HAP-1 (cell line): ENCODE measurements at places on chromosomes 16 and 17.

- no peak for DNase-seq
These were observed 189.4 kb downstream of the RAB11FIP4 start for GRCh38 chr17:31580706-31581490.

GRCh38 chr16:82201926-82202325 is 31.9 kb upstream of the MPHOSPH6 start:
- DNase-seq = no peak

GRCh38 chr16:71431176-71431575 is 10.7 kb downstream of the TLE7 start:
- no peak for DNase-seq

GRCh38 chr16:73152386-73153125 is 104.6 kb upstream of the ZFHX3 start:
- DNase-seq = peak; percentile 59

DNA sequence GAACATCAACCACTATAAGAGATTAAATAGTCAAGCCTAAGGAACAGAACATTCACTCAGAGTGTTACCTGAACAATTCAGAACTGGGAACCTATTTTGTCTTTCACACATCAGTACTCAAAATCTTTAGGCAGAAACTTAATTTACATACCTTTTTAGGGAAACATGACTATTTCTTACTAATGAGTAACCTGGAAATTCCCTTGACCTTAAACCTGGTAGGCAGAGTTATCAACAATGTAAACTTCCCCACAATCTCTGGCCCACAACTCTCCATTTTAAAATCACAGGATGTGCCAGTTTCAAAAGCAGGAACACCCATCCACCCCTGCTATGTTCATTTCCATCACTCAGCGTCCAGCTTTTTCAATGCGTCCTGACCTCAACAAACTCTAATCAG is 132.9 kb upstream of the ANKFN1 start:
- no peak for DNase-seq

DNA sequence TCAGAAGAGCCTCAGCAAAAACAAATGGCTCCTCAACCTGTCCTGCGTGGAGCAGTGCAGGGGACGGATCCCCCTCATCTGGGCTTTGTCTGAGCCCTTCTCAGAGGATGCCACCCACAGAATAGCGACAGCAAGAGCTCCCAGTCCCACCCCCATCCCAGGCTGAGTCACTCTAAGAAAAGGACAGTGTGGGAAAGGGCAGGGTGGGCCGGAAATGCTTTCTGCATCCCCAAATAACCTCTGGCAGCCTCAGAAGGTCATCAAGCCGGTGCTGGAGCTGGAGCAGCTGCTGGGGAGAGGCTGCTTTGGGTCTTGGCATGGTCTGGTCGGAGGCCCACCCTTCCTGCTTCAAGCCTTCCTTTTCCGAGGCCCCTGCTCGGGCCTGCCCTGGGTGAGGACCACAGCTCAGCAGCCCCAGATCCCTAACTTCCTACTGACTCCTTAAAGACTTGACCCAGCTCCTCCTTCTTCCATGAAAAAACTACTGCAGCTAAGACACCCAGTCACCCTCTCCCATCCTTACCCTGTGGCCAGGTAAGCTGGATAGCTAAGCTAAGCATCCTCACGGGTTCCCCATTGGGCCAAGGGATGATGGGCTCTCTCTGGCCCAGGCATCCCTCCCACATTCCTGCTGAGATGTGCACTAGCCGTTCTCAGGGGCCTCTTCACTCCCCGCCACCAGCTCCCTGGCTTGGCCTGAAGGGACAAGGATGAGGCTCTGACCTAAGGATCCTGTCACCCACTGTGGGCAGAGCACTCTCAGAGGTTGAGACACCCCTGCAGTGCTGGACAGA is 8.7 kb downstream of the SLC12A4 start:
- DNase-seq = no peak

GRCh38 chr17:69696650-69697049 is 282.2 kb downstream of the MAP2K6 start:
- DNase-seq = no peak

DNA sequence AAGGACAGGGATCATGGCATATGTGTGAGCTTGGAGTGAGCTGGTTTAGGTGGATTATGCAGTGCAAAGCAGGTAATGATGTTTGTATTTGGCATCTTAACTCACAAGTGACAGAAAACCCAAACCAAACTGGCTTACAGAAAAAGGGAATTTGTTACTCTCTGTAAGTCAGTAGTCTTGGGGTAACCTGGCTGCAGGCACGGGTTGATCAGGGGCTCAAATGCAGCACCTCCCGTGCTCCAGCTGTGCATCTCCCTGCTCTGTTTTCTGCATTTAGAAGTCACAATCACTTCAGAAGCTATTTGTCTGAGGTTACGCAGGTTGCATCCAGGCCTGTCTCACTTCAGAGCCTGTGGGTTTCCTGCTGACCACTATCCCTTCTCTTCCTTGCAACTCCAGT is 354.3 kb downstream of the CPPED1 start:
- DNase-seq = no peak

DNA sequence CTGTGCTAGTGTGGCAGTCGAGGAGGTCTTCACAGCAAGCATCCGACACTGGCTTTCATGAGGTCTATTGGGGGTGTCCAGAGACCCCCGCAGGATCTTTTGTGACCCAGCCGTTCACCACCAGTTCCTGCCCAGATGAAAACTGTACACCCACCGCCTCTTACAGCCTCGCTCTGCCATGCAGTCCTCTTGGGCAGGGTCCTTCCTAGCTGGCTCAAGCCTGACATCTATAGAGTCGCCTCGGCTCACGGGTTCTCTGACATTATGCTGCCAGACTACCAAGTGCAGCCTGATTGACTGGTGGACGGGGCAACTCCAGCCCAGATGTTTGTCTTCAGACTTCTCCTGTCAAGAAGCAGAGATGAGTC is 14.6 kb upstream of the CLEC10A start:
- DNase-seq = no peak

DNA sequence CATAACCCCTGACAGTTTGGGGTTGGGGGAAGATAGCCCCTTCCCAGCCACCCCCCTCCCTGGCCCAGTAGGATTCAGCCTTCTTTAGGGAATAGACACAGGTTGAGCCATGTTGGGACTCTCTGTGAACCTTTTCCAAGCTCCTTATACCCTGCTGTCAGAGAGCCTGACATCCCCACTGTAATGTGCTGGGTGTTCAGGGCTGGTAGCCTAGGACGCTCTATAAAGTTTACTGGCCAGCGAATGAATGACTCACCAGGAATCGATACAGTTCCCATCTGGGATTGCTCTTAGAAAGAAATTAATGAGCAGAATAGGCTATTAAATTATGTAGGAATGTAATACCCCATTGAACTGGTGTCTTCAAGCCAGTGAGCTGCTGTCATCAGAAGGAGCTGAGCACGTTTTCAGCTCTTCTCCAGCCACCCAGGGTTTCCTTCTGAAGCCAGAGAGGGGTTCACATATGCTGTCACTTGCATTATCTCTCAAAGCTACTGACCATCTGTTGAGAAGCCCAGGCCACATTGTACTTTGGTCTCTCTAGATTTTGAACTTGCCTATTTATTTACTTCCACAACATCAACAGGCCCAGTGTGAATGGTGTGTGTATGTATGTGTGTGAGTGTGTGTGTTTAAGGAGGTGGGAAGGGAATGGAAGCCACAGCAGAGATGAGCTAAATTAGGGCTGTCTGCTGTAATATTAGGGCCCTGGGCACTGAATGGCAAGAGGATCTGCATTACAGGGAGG is 64.9 kb downstream of the SPACA3 start:
- no peak for DNase-seq

- no peak for DNase-seq
These were observed 22.6 kb downstream of the IST1 start for GRCh38 chr16:71917900-71918299.

DNA sequence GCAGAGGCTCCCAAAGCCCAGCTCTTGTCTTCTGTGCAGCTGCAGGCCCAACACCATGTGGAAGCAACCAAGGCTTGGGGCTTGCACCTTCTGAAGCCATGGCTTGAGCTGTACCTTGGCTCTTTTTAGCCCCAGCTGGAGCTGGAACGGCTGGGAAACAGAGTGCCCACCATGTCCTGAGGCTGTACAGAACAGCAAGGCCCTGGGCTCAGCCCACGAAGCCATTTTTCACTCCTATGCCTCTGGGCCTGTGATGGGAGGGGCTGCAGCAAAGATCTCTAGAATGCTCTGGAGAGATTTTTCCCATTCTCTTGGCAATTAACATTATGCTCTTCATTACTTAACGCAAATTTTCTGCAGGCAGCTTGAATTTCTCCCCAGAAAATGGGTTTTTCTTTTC is 68.1 kb downstream of the CDRT15 start:
- DNase-seq = no peak

DNA sequence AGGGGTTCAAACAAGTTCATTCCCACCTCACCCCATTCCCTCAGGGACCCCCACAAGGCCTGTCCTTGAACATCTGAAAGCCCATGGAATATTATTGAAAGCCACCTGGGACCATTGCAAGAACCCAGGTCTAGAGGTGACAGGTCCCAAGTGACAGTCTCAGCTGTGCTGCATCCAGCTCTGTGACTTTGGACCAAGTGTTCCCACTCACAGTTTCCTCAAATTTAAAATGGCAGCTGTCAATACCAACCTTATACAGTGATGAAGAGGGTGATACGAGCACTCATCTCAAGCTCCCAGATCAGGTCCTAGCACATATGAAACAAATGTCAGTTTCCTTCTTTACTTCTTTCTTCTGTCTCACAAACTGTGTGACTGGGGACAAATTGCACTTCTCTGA is 9.1 kb downstream of the ERAL1 start:
- no peak for DNase-seq

DNA sequence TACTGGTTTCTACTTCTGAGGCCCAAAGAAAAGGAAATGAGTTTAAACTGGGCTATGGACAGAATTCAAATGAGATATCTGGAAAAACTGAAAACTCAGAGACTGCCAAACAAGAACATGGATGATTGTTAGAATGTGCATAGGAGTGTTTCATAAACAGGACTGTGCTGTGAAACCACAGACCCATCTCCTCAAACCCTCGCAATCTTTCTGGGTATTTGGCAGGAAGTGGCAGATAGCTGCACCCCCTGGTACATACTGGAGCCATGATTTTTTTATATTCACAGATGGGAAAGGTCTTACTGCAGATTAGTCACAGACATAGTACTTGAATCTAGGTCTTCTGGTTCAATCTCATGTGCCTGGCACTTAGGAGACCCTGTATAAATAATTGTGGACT is 145.0 kb downstream of the CCDC182 start:
- no peak for DNase-seq

GRCh38 chr17:7250695-7251627 is 573 bp downstream of the CTDNEP1 start:
- DNase-seq = no peak

GRCh38 chr17:82457929-82458178 is 687 bp upstream of the NARF start:
- DNase-seq = no peak

GRCh38 chr17:38324141-38324697 is 19.5 kb downstream of the GPR179 start:
- no peak for DNase-seq

DNA sequence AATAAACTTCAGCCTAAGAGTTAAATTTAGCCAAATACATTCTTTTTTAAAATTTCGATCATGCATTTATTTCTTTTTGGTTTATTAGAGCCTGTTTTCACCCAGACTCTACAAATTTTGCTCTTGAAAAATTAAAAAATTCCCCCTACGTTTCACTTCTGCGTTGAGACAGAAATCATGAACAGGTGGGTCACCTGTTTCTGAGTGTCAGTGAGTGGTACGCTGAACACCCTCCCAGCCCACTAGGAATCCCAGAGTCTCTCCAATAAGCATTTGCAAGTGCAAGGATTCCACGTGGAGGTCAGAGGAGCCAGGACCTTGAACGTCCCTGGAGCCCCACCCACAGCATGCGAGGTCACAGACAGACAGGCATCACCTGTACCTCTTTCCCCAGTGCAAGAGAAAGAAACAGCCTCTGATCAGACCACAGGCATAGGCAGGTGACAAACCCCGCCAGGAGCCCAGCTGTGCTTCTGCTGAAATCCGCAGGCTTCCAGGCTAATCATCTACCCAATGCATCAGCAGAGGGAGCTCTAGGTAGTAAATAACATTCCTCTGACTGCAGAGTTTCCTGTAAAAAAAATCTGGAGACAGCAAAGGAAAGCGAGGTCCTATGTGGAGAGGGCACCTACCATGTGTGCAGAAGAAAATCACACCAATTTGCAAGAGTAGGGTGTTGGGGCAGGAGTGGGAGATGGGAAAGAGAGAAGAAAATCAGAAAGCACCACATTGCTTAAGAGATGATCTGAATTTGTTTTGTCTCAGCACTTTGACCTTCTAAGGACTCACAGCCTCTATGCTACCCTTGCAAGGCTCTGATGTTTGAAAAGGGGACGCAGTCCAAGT is 5.9 kb upstream of the XYLT1 start:
- no peak for DNase-seq

GRCh38 chr16:50372611-50373344 is 4.0 kb upstream of the BRD7 start:
- no peak for DNase-seq

GRCh38 chr17:10112962-10113361 is 85.4 kb downstream of the GAS7 start:
- DNase-seq = no peak

DNA sequence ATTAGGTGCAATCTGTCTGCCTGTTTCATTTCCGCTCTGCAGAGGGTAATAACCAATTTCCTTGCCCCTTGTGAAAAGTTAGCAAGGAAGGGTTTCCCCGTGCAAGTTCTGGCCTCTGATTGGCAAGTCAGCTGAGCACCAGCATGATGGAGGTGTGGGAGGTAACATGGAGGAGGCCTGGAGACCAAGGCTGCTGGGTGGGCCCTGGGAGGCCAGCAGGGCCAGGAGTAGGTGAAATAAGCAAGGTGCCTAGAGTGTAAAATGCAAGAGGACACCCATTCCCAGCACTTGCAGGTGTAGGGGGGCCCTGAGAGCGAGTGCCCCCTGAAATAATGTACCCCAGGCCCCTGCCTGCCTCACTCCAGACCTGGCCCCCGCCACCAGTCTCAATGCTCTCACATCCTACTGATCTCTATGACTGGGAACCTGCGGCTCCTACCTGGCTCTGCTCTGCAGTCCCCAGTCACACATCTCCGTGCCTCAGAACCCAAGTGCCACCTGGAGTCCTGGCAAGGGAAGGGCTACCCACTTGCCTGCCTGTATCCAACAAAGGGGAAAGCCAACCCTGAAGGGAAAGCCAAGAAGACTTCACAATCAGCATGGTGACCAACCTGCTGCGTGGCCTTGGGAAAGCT is 116.2 kb downstream of the C16orf78 start:
- DNase-seq = no peak

DNA sequence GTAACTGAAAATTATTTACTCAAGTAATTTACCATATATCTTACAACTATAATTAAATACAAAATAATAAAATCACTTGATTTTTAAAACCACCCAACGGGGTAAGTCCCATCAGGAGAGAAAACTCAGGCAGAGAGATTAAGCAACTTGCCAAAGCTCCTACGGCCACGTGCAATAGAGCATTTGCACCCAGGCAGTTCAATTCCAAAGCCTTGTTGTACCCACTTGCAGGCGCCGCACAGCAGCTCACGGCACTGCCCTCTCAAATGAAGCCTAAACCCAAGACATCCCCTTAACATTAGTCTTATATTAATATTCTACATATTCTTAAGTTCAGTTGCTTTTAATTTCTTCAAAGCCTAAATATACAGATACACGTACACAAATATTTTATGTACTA is 75.7 kb downstream of the SPAG9 start:
- peak; percentile 66 for DNase-seq

GRCh38 chr16:65728167-65728566 is 606.3 kb upstream of the CDH11 start:
- no peak for DNase-seq

- no peak for DNase-seq
These were observed 24.9 kb downstream of the RAB11FIP3 start for GRCh38 chr16:450385-450784.
